ENCODE measurements at places on chromosomes 7 and 10.
A peak's percentile ranks its signal among the peaks of the same experiment; 100 is the strongest.

DNA sequence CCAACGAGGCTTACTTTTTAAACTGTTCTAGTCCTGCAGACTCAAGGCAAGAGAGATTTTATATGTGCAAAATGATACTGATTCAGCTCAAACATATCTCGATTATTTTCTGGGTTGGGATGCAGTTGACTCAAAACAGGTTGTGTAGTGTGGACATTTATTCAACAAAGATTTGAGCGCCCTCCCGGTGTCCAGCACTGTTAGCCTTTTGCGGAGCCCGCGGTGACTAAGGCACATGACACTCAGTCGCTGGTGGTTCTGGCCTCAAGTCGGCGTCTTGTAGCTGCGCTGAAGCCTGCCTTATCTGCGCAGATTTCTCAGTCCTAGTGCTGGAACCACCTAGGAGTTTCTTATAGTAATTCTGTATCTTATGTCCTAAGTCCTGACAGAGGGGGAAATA is 938 bp upstream of the CADPS2 start:
- peak; percentile 20 for DNase-seq

DNA sequence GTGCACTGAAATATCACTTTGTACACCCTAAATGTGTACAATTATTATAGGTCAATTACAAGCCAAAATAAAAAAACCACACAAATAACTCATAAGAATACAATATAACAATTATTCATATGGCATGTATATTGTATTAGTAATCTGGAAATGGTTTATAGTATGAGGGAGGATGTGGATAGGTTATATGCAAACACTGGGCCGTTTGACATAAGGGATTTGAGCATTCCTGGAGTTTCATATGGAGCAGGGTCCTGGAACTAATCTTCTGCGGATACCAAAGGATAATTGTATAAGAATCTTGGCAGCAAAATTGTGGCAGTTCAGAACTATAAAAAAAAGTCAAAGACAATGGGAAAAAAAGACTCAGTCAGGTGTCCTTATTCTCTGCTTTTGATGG is 619.4 kb downstream of the CNTNAP2 start:
- no peak for DNase-seq

GRCh38 chr10:11058965-11059364 is 41.3 kb downstream of the CELF2 start:
- DNase-seq: no peak

- no peak for DNase-seq
Observed at GRCh38 chr10:62450912-62451610, 76.9 kb downstream of the ZNF365 start.

- DNase-seq: peak; percentile 28
Observed at GRCh38 chr10:126598009-126598408, 72.5 kb downstream of the C10orf90 start.

DNA sequence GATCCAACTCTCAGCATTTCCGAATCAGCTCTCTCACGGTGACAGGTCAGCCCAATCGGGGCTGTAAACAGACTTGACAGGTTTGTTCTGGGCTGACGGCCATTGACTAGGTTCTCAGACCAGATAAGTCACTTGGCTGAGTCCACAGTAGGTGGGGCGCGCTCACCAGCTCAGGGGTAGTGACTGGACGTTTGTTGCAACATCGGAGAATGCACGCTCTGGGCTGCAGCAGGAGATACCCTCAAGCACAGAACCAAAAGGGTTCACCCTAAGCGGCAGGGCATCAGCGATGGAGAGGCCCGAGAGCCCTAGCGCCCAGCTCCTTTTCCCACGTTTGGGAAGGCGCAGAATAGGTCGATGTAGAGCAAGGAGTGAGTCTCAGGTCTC is 1.8 kb downstream of the KLLN start:
- DNase-seq: peak; percentile 41

- no peak for DNase-seq
Observed at GRCh38 chr7:51325261-51325676, 8.7 kb upstream of the COBL start.

Data from 8988T (cell line).